NCI-H345 (cell line): ENCODE measurements at places on chromosomes 6 and 20.

- peak; percentile 37 for DNase-seq
These were observed 224.2 kb downstream of the NFATC2 start for GRCh38 chr20:51318058-51318949.

GRCh38 chr20:52179331-52180179 lies 12.0 kb downstream of the ZFP64 start:
- DNase-seq, result no peak

GRCh38 chr6:161010418-161010817 lies 18.8 kb downstream of the MAP3K4 start:
- DNase-seq, result no peak

GRCh38 chr6:1322156-1322555 lies 10.3 kb downstream of the FOXQ1 start:
- no peak for DNase-seq

- no peak for DNase-seq
These were observed 77.1 kb upstream of the FLRT3 start for GRCh38 chr20:14414560-14414959.

DNA sequence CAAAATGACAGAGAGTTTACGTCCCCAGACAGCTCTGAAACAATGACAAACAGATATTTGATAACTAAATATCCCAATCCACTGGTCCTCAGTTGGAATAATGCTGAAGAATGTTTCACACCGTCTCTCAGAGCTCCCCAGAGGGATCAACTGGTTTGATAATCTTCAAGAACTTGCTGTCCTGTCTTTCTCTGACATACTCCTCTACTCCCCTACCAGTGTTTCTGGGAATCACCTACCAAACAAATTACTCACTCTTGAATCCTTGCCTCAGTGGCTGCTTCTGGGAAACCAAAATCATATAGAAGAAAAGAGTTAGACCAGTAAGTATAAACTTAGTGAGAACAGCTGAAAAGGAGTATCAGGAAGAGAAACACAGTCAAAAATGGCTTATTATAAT lies 469.7 kb upstream of the JAG1 start:
- DNase-seq, result no peak

DNA sequence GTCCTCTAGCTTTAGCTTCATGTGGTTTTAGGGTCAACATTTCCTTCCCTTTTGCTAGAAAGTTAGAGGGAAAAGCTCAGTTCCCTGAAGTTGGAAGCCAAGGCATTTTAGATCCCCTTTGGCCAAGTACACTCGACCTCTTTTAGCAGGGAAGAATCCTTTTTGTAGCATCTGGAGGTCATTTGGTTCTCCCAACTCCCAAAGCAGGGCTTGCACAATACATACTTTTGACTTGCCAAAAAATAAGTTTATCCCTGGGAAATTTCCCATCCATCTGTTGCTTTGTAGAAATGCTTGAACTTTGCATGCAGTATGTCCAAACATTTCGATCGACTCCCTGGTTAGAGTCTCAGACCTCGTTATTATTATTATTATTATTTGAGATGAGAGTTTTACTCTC lies 4.6 kb upstream of the EDEM2 start:
- DNase-seq, result no peak

- peak; percentile 55 for DNase-seq
These were observed 1.9 kb downstream of the GRM4 start for GRCh38 chr6:34143884-34144580.

- no peak for DNase-seq
These were observed 315.7 kb upstream of the NT5E start for GRCh38 chr6:85134172-85134571.

GRCh38 chr6:36546308-36546919 lies 865 bp downstream of the STK38 start:
- DNase-seq, result no peak

- DNase-seq, result peak; percentile 35
These were observed 9.1 kb upstream of the YTHDF1 start for GRCh38 chr20:63225082-63225454.

DNA sequence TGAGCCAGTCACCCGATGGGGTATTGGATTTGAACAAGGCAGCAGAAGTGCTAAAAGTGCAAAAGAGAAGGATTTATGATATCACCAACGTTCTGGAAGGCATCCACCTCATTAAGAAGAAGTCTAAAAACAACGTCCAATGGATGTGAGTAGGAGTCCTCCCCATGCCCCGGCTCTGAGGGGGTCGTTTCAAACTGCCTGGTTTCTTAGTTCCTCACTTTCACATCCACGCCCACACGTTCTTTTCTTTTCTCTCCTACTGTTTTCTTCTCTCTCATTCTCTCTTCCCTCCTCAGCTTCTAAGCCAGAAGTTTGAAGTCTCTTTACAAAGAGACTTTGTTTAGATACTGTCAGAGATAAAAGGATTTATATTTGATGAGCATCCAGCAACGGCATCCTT lies 53.0 kb upstream of the CDKAL1 start:
- no peak for DNase-seq

DNA sequence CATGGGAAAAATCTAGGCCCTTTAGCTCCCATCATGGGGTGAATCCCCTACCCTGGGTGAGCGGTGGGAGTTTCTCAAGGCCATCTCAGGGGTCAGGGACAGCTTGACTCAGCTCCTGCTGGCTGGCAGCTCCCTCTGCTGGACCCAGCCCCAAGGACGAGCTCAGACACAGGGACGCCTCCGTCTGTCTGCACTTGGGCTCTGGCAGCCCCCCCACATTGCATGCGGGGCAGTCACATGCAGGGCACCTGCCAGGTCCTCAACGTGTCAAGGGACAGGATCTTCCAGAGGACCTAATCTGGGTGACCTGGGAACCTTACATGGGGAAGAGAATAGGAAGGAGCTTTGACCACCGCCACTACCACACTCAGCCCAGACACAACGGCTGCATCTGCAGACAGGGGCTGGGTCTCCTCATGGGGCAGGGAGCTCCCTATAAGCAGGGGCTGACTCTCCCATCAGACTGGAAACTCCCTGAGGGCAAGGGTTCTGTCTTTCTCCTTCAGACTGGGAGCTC lies 173.4 kb downstream of the MRPL14 start:
- DNase-seq, result no peak

- no peak for DNase-seq
These were observed 68.8 kb downstream of the CDS2 start for GRCh38 chr20:5195655-5196054.

- peak; percentile 35 for DNase-seq
These were observed 121.9 kb upstream of the ZFP64 start for GRCh38 chr20:52313341-52313963.

- no peak for DNase-seq
These were observed 467.5 kb downstream of the CDKAL1 start for GRCh38 chr6:21001736-21002135.

DNA sequence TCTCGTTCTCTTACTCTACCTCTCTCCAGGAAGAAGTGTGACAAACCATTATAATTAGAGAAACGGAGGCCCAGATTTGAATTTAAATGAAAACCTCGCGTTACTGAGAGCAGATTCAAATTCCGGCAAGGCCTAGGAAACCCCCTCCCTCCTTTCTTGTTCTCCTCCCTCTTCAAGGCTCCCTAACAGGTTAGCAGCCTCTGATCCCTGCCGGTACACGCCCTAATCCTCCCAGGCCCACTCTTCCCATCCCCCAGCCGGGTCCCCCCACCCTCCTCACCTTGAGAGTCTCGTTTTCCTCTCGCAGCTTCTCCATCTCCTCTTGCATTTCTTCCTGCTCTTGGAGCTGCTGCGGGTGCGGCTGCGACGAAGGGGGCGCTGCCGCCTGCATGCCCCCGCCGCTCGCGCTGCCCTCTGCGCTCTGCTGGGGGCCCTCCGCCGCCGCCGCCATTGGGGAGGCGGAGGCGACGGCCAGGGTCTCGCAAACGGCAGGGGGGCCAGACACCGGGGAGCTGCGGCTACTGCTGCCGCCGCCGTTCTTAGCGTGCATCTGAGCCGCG lies 3.8 kb downstream of the MTCL3 start:
- DNase-seq, result peak; percentile 76

- DNase-seq, result no peak
These were observed 163.2 kb downstream of the KHDC1L start for GRCh38 chr6:73062130-73062529.

- no peak for DNase-seq
These were observed 231.0 kb downstream of the QKI start for GRCh38 chr6:163645560-163645959.

DNA sequence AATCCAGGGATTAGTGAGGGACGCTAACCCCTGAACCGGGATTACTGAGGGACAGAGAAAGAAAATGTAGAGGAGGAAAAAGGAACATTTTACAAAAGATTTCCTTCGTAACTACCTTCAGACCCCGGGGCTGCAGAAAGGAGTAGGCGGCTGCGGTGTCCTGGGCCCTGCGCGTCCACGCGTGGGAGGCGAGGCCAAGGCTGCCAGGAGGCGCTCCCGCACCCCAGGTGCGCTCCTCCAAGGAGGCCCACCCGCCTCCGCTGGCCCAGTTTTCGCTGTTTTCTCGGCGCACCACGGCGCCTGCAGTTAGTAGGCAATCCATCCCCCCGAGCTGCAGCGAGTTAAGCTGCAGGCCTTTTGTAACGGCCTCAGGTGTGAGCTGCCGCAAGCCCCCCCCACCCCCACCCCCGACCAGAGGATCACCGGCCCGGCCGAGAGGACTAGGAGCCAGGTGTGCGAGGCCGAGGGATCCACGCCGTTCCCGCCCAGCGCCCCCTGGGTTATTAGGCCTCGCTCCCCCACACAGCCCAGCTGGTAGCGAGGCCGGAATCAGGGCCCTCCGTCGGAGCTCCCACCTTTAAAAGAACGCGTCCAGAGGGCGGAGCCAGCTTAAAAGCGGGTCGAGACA lies 380.3 kb upstream of the ARID1B start:
- DNase-seq, result no peak

- DNase-seq, result no peak
These were observed 12.0 kb downstream of the WTAP start for GRCh38 chr6:159739341-159739740.

DNA sequence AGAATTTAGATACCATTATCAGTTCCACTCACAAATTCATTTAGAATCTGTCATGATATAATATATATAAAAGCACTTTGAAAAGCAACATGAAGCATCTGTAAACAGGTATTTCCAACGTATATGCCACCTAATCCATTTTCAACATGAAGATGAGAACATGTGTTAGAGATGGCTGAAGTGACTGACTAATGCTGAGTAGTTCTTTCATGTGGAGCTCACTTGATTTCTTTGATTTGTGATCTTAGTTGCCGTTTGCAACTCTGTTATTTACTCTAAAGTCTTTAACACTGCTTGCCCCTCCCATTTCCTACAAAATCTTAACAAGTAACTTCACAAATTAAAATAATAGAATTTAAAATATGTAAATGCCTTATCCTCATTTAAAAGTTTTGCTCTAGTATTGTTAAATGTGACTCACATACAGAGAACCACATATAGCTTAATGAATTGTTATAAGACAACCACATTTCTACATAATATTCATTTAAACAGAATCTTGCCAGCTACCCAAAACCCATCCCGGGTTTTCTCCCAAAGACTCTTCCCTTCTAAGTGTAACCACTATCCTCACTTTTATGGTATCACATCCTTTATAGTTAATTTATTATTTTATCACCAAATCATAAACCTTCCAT lies 78.3 kb downstream of the ME1 start:
- no peak for DNase-seq

DNA sequence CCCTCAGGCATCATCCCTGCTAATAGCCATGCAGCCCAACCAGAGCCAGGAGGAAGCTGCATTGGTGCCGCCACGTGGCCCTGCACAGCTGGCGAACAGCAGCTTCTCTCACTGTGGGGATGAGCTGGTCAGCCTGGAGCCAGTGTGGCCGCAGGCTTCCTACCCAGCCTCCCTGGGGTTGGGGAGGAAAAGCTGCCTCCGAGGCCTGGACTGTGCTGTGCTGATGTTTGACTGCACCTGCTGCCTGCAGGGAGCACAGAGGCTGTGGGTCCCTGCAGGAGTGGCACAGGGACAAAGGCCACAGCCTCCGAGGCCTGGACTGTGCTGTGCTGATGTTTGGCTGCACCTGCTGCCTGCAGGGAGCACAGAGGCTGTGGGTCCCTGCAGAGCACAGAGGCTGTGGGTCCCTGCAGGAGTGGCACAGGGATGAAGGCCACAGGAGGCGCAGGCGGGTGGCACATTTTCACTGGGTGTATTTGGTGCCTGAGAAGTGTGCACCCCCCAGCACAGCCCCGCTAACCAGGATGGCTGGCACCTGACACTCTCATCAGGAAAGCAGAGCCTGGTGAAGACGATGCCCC lies 83.9 kb downstream of the DLL1 start:
- no peak for DNase-seq

DNA sequence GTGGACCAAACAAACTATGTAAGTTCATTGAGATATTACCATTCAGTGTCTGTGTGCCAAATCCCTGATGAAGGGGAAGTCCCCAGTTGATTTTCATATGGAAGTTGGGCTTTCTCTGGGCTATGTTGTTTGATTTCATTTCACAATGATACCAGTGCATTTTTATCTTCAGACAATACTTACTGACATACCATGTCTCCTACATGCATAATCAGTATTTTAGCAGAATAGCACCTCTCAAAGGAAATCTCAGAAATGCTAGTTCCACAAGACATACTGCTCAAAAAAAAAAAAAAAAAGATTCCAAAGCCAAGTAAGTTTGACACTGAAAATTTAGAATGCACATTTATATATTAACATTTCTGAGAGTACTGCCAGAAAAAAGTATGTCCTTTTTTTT lies 168.8 kb upstream of the RNF217 start:
- no peak for DNase-seq

DNA sequence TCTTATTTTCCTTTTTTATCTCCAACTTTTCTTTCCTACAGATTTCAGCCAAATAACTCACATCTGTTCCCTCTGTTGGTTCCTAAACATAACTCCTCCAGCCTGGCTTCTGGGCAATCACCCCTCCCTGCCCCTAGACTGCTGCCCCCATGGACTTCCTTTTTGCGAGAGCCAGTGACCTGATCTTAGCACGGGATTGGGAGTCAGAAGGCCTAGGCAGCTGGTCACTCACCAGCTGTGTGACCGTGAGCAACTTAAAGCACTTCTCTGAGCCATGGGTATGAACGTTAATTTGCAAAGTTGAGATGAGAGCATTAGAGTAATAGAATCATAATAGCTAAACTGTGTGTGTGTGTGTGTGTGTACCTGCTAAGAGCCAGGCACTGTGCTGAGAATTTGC lies 4.5 kb upstream of the MMP9 start:
- DNase-seq, result no peak

DNA sequence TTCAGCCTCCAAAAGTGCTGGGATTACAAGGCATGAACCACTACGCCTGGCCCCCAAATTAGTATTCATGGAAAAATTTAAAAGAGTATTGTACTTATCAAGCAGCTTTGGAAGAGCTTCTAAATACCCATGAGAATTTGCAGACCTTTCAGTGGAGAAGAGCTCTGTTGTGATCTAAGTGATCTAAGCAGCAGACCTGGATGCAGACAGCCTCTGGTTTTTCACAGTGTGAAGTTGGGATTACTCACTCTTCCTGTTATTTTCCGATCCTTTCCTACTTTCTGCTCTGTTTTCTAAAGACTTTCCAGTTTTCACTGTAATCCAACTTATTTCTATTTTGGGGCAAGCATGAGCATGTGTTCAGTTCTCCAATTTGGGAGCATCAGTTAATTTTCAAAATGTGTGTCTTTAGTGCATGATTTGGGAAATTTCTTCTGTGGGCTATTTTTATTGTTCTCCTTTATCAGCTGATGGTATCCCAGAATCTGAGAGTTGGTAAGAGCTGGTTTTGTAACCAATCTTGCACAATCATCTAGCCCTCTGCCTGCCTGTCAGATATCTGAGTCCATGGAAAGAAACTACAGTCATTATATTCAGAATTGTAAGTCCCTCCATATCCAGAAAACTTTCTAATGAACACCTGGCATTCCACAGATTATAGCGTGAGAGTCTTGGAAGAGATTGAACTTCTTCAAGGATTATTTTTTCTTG lies 207.7 kb upstream of the DTNBP1 start:
- no peak for DNase-seq
